Heart right ventricle (tissue), 16 donors: ENCODE measurements at places on chromosomes 11 and 22.

- DNase-seq, result no peak
Observed at GRCh38 chr11:22786475-22786874, 43.1 kb downstream of the SVIP start.

- DNase-seq, result no peak
Observed at GRCh38 chr11:83982825-83983224, 696.7 kb upstream of the CCDC90B start.

DNA sequence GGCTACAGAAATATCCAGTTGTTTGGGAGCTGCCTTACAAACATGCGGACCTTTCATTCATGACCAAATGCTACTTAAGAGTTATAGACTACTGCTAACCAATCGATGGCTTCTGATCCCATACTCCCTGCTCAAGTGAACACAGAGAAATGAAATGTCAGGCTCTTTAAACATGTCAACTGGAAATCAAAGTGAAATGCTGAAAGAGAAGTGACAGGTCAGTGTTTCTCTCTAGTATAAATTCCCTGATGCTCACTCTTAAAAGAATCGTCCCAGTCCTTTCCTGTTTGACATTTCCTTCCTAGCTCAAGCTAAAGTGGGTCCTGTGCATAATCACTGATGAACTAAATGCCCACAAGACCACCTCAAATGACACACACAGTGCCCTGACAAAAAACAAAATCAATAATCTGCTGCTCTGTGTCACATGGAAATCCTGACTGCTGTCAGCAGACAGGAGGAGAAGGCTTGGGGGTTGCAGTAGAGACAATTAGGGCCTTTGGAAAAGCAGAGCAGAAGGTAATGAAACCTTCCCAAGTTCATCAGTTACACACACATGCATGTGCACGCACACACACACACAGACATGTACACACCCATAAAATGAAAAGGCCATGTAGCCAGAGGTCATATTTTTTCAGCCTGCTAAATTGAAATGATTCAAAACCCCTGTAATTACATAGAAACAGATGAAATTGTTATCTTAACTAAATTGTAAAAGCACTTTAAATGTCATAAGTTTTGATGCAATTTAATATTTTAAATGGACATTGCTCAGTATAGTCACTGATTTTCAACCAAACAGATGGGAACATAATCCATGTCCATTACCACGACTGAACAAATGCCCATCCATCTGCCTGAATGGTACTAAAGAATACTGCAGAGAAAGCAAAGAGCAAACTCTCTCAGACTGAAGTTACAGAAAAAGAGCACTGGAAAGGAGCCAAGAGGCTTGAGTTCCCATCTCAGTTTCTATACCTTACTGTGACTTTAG lies 330.7 kb downstream of the TTC28 start:
- no peak for DNase-seq

GRCh38 chr11:45647786-45648185 lies 17.6 kb downstream of the CHST1 start:
- no peak for DNase-seq

DNA sequence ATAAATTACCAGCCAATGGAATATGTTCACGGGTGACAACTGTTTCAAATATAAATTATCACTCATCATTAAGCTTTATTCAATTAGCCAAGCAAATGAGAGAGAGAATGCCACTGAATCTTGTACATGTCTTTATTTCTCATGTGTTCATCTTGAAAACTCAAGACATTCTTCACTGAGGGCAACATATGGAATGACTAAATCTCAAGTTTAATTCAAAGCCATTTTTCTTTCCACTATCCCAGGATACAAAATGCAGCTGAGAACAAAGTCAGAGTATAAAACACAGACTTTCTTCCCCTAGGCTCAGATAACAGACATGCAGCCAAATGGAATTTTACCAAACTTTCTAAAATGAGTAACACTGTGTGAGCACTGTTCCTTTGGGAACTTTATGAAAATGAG lies 12.1 kb upstream of the BBOX1 start:
- no peak for DNase-seq

DNA sequence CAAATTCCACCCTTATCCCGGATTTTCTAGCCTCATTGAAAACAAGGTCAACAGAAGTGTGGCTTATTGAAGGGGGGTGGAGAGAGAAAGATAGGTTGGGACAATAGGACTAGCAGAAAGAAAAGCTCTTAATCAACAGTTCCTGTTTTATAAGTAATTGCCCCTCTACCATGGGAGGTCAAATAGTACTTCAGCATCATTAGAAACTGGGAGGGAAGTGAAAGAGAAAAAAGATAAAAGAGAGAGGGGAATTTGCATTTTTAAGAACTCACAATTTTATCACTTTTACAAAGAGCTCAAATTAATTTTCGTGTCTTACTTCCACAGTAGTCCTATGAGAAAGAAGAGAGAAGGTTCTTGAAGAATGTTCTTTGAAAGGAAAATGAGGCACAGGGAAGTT lies 89.2 kb downstream of the AMOTL1 start:
- no peak for DNase-seq

GRCh38 chr11:61830237-61831105 lies 2.4 kb downstream of the FADS2 start:
- DNase-seq, result no peak

- DNase-seq, result no peak
Observed at GRCh38 chr11:3732671-3733436, 61.7 kb upstream of the CHRNA10 start.

GRCh38 chr11:69828276-69828970 lies 9.2 kb upstream of the FGF3 start:
- DNase-seq, result no peak

DNA sequence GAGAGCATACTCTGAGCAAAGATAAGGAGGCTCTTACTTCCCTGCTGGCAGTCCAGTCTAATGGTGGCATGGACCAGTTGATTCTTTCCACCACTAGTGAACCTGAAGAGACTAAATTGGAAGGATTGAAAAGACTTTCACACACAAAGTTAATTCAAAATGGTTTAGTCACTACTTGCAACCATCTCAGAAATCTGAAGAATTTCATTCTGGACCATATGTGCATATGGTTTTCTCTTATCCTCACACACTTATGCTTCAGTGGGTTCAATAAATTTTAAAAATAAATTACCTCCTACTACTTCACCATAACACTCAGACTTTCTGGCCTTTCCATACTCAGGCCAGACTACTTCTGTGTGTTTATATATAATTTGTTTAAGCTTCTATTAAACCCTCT lies 44.7 kb downstream of the CADM1 start:
- DNase-seq, result no peak

GRCh38 chr22:49021131-49021925 lies 806.3 kb downstream of the BRD1 start:
- no peak for DNase-seq

GRCh38 chr11:2741377-2742131 lies 41.8 kb upstream of the KCNQ1OT1 start:
- no peak for DNase-seq

- DNase-seq, result no peak
Observed at GRCh38 chr22:28594076-28594796, 85.4 kb downstream of the TTC28 start.

DNA sequence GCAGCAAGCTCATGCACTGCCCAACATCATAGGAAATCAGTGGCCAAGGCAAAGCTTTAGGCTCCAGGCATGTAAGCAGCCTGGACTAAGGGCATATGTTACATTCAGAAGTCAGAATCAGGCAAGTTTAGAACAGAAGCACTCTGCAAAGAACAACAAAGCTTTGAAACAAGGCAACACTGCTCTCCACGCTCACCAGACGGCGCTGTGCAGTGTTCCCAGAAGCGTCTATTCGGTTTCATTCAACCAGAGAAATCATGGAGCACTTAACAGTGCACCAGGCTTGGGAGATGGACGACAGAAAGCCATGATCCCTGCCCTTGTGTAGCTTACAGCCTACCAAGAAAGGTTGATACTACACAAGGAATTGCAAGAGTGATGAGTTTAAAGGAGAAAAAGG lies 555.8 kb downstream of the BUD13 start:
- DNase-seq, result peak; percentile 35

- DNase-seq, result no peak
Observed at GRCh38 chr11:31132531-31133421, 236.8 kb downstream of the DCDC1 start.

GRCh38 chr11:105609341-105609781 lies 512 bp upstream of the GRIA4 start:
- DNase-seq, result no peak

- DNase-seq, result no peak
Observed at GRCh38 chr11:10041748-10042446, 252.1 kb downstream of the SBF2 start.

GRCh38 chr22:44107340-44107739 lies 73.4 kb upstream of the PARVG start:
- no peak for DNase-seq

DNA sequence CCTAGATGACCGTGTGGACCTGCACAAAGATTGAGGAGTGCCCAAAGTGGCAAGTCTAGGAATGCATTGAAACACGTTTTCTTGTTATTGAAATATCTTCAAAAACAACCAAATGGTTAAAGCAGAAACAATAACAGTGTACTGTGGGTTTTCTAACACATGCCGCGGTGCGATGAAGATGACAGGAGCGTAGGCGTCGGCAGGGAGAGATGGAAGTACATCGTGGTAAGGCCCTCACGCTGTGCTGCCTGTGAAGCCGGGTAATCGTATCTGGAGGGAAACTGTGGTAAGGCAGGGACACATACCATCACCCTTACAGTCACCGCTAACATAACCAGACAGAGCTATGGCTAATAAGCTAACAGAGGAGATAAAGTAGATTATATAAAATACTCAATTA lies 261.4 kb downstream of the TBC1D22A start:
- no peak for DNase-seq

GRCh38 chr11:129374993-129375750 lies 476 bp upstream of the BARX2 start:
- no peak for DNase-seq

GRCh38 chr11:121965330-121965729 lies 150.7 kb downstream of the BLID start:
- DNase-seq, result no peak

DNA sequence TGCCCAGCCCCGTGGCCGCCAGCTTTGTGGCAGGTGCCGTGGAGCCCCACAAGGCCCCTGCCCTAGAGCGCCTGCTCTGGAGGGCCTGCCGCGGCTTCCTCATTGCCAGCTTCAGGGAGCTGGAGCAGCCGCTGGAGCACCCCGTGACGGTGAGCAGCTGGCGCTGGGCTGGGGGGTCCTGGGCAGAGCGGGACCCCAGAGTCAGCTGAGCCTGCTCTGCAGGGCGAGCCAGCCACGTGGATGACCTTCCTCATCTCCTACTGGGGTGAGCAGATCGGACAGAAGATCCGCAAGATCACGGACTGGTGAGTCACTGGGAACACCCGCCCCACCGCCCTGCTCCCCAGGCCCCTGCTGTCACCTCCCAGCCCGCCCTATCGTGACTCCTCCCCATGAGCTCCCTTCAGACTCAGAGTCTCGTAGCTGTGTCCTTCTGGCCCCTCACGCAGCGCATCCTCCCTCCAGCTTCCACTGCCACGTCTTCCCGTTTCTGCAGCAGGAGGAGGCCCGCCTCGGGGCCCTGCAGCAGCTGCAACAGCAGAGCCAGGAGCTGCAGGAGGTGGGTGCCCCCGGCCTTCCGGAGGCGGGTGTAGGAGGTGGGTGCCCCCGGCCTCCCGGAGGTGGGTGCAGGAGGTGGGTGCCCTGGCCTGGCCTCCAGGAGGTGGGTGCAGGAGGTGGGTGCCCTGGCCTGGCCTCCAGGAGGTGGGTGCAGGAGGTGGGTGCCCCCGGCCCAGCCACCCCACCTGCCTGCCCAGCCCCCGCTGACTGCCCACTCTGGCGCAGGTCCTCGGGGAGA lies 4.7 kb downstream of the TCIRG1 start:
- no peak for DNase-seq

- DNase-seq, result no peak
Observed at GRCh38 chr22:20532256-20532993, 25.0 kb downstream of the MED15 start.

DNA sequence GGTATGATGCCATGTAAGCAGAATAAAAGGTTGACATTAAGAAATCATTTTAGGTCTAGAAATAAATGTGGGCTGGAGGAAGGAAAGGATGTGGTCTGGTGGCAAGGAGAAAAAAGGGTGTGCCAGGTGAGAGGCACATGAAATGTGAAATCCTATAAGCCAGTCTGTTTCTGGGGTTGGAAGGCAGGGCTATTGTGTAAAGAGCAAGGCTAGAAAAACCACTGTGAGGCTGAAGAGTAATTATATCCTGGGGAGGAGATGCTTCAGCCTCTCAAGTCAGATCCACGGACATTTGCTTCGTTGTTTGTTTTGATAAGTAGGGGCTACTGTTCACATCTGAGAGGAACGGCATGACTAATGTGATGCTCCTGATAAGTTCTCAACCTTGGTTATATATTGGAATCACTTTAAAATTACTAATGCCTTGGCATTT lies 77.5 kb upstream of the CTSC start:
- DNase-seq, result no peak

DNA sequence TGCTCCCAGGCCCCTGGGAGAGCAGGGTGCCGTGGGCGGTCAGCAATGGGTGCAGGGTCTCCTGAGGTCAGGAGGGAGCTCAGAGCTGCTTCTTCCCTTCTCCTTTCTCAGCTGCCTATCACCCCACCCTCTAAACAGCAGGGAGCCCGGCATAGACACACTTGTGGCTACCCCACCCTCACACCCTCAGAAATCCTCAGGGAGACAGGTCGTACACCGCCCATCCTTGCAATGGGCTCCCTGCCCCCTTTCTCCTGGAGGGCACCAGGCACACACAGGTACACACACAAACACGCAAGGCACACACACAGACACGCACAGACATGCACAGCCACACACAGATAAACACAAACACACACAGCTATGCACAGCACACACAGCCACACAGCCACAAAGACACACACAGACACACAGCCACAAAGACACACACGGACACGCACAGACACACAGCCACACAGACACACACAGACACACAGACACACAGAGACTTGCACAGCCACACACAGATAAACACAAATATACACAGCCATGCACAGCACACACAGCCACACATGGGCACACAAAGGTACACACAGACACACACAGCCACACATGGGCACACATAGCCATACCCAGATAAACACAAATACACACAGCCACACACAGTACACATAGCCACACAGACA lies 44.9 kb upstream of the TH start:
- DNase-seq, result no peak

DNA sequence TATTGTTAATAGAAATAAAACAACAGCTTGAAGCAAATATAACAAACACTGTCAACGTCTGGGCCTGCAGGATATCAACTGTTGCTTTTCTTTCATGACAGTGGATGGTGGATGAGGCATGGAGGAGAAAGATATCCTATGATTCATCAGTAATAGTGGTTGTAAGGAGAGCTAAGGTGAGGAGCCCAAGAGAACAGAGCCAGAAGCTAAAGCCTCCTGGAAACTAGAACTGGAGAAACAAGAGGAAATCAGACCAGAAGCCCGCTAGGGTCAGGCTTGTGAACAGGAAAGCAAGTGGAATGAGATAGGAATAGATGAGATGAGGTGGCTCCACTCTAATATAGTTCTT lies 37.7 kb upstream of the MMP12 start:
- no peak for DNase-seq

GRCh38 chr11:18676803-18677202 lies 21.8 kb upstream of the TMEM86A start:
- DNase-seq, result no peak
